Activated CD4-positive, alpha-beta T cell treated with anti-CD3 and anti-CD28 coated beads, Interleukin-2, amount 50 U/mL, for 24 hours (primary cell): ENCODE measurements at places on chromosomes 11 and 22.

DNA sequence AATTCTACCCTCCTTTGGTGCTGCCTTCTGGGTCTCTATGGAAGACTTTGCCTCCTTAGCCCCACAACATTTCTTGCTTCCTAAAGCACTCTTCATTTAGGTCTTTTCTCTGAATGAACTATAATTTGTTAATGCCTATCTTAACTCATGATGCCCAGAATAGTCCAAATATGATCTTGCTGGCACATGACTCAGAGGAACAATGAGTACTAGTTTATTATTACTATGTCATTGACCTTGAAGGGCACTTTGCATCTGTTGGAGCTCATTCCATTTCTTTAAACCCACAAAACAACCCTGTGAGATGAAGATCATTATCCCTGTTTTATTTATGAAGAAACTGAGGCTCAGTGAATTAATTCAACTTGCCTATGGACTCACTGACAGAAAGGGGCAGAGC, 320.2 kb upstream of the PLET1 start:
- no peak for DNase-seq

- DNase-seq: no peak
These were observed 72.3 kb downstream of the ARFGAP2 start for GRCh38 chr11:47104261-47104950.

DNA sequence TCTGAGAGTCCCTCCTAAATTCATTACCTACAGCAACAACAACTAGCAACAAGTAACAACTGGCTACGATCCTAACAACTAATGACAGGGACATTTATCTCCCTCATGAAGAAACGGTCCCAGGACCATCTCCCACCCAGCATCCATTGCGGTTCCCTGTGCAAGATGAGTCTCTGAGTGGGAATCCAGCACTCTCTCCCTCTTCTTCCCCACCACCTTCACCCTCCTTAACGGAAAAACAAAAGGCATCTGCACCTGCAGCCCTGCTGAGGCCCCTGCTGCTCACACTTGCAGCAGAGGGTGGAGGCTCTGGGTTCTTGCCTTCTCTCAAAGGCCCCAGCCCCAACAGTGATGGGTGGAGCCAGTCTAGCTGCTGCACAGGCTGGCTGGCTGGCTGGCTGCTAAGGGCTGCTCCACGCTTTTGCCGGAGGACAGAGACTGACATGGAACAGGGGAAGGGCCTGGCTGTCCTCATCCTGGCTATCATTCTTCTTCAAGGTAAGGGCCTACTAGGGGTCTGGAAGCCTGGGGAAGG, at the start of gene CD3G:
Gene CD3G, plus strand, starts transcription at position 364 of the 535 bp plus-strand sequence. Its CDS starts 80 bp downstream, at position 444.
- peak; percentile 28 for DNase-seq

DNA sequence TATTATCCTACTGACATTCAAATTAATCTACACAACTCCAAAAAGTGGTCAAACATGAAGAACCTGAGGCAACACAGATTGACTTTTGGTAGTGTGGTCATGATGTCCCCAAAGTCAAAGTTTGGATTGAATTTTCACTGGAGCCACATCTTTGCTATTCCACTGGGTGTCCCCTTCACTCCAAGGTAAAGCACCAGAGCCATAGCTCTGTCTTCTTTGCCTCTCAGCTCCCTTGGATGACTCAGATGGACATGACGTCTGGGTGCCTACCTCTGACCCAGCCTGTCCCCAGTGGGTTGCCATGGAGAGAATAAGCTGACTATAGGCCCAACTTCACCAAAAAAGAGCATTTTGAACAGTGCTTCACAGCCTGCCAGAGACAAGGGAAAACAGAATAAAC, 57.4 kb upstream of the ARHGAP42 start:
- DNase-seq: no peak

DNA sequence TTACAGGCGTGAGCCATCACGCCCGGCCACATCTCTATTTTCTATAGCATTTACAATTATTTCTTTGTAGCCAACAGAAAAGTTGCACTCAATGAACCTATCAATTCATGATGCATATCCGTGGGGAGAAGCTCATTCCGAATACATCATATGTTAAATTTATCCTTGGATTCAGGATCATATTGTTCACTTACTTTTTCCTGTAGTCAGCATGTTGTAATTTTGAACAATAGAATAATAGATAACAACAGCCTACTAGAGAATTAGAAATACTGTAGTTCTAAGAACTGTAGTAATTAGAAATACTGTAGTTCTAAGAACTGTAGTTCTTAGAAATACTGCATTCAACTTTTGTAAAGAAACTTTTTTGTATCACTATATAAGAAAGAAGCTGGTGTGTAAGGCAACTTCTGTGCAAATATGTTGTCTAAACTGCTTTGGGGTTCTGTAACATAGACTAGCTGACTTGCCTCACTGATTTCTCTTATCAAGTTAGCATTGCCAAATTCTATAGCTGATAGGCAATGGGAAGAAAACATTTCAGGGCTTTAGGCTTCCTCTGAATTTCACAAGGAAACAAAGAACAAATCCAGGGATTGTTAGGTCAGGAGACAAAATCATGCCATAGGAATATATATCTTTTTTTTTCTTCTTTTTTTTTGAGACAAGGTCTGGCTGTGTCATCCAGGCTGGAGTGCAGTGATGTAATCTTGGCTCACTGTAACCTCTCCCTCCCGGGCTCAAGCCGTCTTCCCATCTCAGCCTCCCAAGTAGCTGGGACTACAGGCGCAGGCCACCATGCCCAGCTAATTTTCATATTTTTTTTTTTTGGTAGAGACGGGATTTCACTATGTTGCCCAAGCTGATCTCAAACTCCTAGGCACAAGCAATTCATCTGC, 91.9 kb downstream of the CSTPP1 start:
- DNase-seq: no peak

- no peak for DNase-seq
These were observed 16.3 kb downstream of the SULT4A1 start for GRCh38 chr22:43845981-43846380.
